ENCODE measurements at places on chromosomes 4 and X.

DNA sequence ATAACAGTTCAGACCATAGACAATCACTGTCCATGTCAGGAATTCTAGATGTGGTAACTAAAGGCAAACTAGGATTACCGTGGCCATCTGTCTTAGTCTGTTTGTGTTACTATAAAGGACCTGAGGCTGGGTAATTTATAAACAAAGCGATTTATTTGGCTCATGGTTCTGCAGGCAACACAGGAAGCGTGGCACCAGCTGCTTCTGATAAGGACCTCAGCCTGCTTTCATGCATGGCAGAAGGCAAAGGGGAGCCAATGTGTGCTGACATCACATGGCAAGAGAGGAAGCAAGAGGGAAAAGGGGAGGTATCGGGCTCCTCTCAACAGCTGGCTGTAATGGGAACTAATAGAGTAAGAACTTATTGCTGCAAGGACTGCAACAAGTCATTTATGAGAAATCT, 376.7 kb downstream of the GPM6A start:
- DNase-seq = no peak

- DNase-seq = no peak
Observed at GRCh38 chr4:7596918-7597606, 162.3 kb upstream of the PSAPL1 start.

GRCh38 chr4:147057611-147058190, 112.0 kb upstream of the TTC29 start:
- peak; percentile 71 for DNase-seq

- DNase-seq = no peak
Observed at GRCh38 chr4:173160871-173161270, 7.7 kb upstream of the GALNT7 start.

DNA sequence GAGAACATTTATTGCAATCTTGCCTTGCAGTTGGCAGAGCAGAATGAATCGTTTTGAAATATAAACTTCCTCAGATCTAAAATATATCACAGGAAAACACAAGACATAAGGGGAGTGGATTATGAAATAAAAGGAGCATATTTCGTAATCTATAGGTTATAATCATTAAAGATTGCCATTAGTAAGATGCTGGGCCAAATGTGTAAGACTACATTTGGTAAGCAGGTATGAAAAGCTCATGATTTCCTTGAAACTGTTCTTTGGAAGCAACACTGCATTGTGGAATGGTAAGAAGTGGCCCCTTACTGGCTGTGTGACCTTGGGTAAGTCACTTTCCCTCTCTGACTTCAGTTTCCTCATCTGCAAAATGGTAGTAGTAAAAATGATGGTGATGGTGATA, 68.3 kb downstream of the AFF2 start:
- DNase-seq = no peak

GRCh38 chr4:184536881-184537248, 62.5 kb upstream of the IRF2 start:
- DNase-seq = peak; percentile 25

DNA sequence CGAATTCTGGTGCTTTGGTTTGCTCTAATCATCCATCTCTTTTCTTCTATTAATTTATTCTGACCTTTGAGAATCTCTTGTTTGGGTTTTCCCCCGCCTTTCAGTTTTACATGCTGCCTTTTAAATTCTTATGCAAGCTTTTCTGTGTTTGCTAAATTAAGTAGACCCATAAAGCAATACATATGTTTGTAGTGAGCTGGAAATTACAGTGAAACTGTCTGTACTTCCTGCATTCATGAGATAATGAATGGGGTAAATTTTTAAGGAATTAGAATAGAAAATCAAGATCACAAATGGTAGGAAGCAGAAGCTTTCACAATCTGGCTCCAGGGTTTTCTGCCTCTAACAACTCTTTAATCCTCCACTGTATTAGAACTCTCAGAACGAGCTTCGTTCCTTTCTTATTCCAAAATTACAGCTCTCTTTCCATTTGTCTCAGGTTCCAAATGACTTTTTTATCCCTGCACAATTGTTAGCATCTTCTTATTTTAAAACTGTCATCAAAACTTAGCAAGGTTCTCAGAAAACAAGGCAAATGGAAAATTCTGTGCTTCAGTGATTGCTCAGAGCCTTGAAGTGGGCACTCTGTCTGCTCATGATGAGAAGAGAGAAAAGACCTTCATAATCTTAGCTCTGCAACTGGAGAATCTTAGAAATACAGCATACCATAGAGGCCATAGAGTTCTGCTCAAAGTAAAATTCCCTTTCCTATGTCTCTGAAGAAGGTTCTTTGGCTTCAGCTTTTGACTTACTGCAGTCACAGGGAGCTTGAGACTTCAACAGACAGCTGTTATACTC, 108.2 kb downstream of the EGF start:
- DNase-seq = no peak

DNA sequence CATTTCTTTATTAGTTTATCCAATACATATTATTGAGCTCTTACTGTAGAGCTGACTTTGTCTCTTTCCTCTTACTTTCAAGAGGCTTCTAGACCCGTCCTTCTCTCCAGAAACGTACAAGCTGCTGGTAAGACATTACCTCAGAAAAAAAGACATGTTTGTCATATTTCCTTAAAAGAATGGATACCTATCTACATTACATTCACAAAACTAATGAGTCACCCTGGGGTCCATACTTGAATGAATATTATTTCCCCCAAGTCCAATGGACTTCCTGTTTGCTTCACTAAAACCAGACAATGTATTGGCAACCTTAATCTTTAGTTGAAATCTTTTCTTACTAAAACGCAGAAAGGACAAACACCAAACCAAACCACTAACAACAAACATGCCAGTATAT, 176.5 kb upstream of the CLNK start:
- DNase-seq = no peak

GRCh38 chr4:136741468-136741867, 790.8 kb downstream of the PCDH18 start:
- DNase-seq = peak; percentile 70

- peak; percentile 71 for DNase-seq
Observed at GRCh38 chr4:143389579-143390195, 53.0 kb downstream of the GAB1 start.

GRCh38 chrX:137547291-137547690, 18.6 kb upstream of the ZIC3 start:
- no peak for DNase-seq

- no peak for DNase-seq
Observed at GRCh38 chrX:152157042-152157441, 18.7 kb upstream of the MAGEA10 start.

DNA sequence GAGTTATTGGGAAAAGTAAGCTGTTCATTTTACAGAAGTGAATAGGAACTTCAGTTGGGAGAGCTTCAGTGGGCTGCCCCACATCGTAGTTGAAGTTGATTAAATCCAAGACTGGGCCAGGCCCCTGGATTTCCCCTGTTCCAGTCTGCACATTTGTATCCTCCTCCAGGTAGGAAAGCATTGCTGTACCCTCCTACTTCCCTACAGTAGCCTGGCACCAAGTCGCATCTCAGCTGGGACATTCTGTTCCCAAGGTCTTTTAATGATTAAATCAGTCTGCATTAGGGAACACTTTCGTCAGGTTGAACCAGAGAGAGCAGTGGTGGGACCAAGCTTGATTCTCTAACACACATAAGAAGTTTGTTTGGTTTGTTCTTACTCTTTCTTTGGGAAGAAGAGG, 165.8 kb upstream of the PPARGC1A start:
- DNase-seq = no peak

- DNase-seq = no peak
Observed at GRCh38 chrX:132277953-132278614, 58.8 kb upstream of the RAP2C start.

DNA sequence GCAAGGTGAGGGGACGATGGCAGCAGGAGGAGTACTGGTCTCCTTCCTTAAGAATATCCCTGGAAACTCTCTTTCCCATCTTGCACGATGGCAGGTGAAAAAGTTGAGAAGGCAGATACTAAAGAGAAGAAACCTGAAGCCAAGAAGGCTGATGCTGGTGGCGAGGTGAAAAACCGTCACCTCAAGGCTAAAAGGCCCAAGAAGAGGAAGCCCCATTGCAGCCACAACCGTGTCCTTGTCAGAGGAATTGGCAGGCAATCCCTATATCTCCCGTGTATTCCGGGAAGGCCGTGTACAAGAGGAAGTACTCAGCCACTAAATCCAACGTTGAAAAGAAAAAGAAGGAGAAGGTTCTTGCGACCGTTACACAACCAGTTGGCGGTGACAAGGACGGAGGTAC, 40.0 kb downstream of the CRLF2 start:
- DNase-seq = no peak

DNA sequence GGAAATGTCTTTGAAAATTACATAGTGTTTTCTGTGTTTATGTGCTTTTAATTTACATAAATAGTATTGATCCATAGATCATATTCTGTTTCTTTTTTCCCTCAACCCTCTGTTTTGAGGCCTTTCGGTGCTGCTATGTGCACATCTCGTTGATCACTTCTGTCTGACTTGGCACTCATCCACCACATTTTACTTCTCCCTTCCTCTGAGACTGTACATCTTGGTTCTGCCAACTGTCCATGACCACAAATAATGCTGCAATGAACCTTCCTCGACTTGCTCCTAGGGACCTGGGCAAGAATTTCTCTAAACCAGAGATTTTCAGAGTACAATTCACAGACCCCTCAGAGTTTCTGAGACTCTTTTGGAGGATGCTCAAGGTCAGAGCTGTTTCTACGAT, 74.4 kb downstream of the RTL5 start:
- no peak for DNase-seq

GRCh38 chr4:157291071-157291470, 70.5 kb downstream of the GRIA2 start:
- peak; percentile 5 for DNase-seq

DNA sequence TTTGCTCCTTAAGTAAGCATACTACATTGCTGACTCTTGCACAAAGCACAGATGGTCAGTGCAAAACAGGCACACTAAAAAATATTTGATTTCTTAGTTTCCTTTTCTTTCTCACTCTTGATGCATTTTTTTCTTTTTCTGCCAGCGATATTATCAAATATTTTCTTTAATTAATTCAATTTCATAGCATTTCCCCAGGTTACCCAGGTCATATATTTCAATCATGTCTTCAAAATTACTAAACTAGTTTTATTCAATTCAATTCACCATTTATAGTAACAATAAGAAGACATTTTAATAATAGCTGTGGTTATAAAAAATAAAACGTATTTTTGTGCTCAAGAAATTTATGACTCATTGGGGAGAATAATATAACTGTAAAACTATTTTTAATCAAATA, 421.2 kb downstream of the GASK1B start:
- DNase-seq = no peak

- DNase-seq = no peak
Observed at GRCh38 chr4:168503652-168504362, 7.0 kb downstream of the PALLD start.

DNA sequence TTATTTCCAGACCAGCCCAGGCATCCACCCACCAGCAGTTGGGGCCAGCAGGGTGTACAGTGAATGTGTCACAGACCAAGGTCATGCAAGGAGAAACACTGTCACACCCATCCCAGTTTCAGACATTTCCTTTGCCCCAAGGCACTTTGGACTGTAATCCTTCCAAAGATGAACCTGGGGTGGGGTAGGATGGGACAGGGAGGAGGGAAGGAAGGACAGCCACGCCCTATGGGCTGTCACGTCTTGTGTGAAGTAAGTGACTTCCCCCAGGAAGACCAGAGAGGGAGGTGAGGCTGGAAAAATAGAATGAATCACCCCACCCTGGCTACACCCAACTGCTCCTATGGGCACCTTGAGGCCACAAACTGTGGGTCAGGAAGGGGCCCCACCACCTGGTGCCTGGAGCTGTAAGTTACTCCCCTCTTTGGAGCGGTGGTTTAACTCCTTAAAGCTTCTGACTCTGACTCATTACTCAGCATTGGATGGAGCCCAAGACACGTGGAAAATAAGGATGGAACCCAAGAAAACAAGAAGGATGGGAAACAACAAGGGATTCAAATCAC, 349.9 kb upstream of the KLF3 start:
- DNase-seq = peak; percentile 58

GRCh38 chr4:81499840-81500239, 28.1 kb upstream of the RASGEF1B start:
- no peak for DNase-seq

GRCh38 chrX:44010626-44011025, 37.4 kb upstream of the NDP start:
- DNase-seq = no peak

GRCh38 chr4:168421671-168422070, 58.6 kb downstream of the DDX60L start:
- DNase-seq = peak; percentile 58

DNA sequence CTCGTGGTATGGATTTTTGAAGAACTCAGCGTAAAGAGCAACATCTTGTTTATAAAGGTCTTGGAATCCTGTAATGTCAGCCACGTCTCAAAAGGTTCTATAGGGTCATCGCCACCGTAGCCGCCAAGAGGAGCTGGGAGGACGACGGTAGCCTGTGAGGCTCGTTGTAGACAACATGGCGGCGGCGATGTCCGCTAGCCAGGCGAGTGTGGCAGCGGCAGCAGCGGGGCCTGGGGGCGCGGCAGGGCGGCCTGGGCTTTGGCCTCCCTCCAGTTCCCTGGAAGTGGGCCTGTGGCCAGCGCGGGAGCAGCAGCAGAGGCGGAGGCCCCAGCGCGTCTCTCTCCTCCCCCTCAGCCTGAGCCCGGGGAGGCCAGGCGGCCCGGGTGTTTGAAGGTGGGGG, 143.5 kb upstream of the PBDC1 start:
- no peak for DNase-seq

DNA sequence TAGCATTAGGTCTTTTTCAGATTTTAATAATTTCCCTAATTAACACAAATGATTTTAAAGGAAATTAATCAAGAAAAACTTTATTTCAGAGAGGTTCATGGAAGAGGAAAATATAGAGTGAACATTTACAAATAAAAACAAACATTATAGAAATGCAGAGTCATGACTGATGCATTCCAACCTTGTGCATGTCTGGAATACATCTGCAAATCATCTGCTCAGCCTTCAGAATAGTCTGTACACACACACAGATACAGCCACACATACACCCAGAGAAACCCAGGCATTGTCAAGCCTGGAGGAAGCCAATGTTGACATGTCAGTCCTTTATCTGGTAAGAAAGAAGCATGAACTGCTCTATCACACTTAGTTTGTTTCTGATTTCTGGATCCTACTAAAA, 61.3 kb upstream of the NFKB1 start:
- peak; percentile 95 for DNase-seq

DNA sequence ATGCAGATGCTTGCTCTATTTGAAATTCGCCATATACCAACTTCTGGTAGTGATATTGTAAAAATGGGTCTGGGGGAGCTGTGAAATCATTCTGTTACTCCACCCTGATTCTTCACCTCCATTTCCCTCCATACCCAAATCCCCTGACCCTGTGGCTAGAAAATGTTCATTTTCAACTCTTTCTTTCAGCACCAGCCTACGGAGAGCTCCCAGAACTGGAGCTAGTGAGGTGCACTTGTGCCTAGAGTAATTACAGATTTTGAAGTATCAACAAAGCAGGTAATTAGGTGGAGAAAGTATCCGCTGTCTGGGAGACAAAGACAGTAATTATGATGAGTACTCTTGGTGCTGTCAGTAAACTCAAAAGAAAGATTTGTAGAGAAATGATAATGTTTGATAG, 8.1 kb downstream of the ARHGAP36 start:
- no peak for DNase-seq

GRCh38 chr4:11106759-11107158, 321.9 kb downstream of the HS3ST1 start:
- peak; percentile 2 for DNase-seq

- peak; percentile 58 for DNase-seq
Observed at GRCh38 chrX:27555514-27555913, 34.6 kb upstream of the DCAF8L2 start.

GRCh38 chr4:82247171-82247570, 126.6 kb downstream of the HNRNPD start:
- no peak for DNase-seq

- no peak for DNase-seq
Observed at GRCh38 chr4:95537863-95538488, 10.8 kb downstream of the UNC5C start.
